ENCODE measurements at places on chromosomes 16 and 17.
A peak's percentile ranks its signal among the peaks of the same experiment; 100 is the strongest.

- no peak for DNase-seq
These were observed 82.4 kb downstream of the PLCG2 start for GRCh38 chr16:81861503-81861902.

DNA sequence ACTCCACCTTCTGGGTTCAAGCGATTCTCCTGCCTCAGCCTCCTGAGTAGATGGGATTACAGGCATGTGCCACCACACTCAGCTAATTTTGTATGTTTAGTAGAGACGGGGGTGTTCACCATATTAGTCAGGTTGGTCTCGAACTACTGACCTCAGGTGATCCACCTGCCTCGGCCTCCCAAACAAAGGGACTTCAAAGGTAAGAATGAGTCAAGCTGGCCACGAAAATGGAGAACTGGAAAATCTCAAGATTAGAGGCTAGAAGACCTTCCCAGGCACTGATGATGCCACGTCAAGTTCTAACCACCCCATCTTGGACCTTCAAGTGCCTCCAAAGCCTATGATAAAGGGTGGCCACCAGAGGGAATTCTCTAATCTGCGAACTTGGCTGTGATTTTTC lies 1.3 kb upstream of the CCL15 start:
- no peak for DNase-seq

DNA sequence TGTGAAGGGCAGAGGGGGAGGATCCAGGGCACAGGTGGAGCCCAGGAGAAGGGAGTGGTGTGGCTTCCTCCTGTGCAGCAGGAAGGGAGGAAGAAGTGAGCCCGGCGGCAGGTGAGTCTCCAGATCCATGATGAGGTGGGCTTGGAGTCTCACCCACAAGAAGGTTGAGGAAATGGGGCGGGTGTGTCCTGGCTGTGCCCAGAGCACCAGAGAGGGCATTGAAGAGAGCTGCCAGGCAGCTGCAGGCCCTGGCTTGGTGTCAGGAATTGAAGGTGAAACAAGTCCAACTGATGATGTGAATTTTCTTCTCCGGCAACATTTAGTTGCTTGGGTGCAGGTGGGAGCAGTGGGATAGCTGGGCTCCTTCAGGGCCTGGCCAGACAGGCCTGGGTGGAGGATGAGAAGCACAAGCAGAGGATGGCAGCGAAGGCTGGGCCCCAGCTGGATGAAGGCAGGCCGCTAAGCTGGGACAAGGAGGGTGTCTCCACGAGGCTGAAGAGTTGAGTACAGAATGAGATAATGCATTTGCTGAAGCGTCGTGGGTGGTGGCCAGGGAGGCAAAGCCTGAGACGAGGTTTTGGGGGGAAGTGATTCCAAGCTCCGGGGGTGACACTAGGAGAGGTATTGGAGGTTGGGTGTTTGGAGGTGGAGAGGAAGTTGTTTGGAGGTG lies 18.3 kb downstream of the NT5M start:
- DNase-seq = no peak

DNA sequence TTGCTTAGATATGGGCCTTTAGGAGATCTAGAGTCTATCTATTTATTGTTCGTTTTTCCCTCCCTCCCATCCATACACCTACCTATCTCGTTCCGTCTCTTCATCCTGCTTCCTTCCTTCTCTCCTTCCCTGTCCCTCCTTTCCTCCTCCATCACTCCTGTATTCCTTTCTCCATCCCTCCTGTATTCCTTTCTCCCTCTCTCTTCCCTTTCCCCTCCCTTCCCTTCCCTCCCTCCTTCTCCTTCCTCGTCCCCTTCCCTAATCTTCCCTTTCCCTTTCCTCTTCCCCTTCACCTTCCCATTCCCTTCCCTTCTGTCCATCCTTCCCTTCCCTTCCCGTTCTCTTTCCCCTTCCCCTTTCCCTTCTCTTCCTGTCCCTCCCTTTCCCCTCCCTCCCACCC lies 10.6 kb downstream of the GP2 start:
- no peak for DNase-seq

DNA sequence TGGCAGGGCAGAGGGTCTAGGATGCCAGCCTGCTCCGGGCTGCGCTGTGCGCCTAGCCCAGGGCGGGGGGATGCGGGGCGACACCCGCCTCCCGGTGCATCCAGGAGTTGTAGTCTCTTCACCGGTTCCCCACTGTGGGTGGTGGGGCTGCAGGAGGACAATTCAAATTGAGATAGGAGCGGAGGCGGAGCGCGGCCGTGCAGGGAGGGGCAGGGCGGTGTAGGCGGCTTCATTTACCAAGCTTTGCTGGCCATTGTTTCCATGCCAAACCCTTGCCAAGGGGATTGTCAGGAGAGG lies 2047.4 kb downstream of the TP53TG3F start:
- no peak for DNase-seq

DNA sequence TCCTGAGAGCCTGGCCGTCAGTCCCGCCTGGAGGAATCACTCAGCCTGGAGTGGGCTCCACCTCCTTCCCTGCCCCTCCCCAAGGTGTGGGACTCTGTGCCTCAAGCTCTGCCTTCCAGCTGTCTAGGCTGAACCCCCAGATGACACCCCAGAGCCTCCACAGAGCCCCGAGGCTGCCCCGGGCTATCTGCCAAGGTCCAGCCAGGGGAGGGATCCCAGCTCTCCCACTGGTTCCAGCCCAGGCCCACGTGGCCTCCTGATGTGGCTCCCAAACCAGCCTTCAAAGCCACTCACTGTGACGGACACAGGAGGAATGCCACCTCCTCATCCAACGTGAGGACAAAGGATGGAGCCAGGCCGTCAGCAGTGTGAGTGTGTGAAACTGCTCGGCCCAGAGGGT lies 45.6 kb upstream of the ENPP7 start:
- DNase-seq = no peak

- DNase-seq = peak; percentile 43
These were observed 30.1 kb downstream of the VPS35 start for GRCh38 chr16:46658925-46659324.

- no peak for DNase-seq
These were observed 268.0 kb upstream of the IRX3 start for GRCh38 chr16:54554581-54554980.

GRCh38 chr16:79970551-79971236 lies 370.2 kb upstream of the MAF start:
- DNase-seq = no peak

- peak; percentile 37 for DNase-seq
These were observed 593 bp upstream of the WDR45B start for GRCh38 chr17:82648742-82649331.

DNA sequence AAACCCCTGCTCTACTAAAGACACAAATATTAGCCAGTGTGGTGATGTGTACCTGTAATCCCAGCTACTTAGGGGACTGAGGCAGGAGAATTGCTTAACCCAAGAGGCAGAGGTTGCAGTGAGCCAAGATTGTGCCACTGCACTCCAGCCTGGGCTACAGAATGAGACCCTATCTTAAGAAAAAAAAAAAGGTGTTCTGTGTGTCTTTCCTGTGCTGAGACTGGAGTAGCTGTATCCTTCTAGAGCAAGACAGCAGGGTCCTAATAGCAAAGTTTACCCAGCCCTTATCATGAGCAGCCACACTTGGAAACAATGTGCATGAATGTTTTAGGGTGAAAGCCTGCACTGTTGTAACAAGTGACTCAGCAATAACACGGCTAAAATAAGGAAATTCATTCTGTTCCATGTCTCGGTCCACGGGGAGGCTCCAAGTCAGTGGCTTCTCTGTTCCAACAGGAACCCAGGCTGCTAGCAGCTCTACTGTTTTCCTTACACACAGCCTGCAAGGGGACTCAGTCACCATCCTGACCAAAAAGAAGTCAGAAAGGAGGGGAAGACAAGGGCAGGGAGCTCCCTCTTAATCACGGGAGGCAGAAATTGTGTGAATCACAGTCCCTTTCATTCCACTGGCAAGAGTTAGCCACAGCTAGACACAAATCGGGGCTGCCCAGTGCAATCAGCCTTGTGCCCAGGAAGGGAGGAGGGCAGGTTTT lies 7.1 kb upstream of the SLC5A11 start:
- DNase-seq = no peak

DNA sequence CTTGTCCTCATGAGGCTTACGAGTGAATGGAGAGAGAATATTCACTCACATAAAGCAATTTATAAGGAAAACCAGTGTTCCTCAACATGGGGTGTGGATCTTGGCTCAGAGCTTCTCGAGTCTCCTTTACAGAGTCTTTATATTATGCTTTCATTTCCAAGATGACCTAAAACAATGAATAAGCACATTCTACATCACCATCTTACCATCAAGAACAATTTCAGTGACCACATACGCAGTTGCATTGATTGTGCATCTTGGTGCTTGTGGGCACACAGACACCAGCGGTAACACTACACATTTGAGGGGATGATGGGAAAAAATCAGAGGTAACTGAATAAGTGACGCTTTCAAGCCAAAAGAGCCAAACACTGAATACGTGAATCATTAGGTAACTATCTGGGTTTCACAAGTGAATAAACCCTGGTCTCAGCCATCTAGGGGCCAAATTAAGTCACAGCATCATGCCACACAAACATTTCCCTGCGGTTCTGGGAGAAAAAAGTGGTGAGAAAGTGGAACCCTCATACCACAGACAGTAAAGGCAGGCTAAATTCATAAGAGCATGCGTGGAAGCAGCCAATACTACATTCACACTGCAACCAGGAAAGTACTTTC lies 9.4 kb downstream of the CWC25 start:
- no peak for DNase-seq

DNA sequence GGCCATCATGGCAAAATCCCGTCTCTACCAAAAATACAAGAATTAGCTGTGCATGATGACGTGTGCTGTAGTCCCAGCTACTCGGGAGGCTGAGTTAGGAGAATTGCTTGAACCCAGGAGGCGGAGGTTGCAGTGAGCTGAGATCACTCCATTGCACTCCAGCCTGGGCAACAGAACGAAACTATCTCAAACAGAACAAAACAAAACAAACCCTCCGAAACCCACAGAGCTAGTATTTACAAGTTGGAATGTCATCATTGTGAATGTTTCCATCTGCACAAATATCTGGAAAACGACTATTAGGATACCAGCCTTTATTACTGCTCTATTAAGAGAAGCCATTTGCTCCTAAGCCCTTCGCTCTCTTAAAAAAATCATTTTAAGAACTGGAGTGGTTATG lies 26.0 kb downstream of the SMARCE1 start:
- DNase-seq = no peak

DNA sequence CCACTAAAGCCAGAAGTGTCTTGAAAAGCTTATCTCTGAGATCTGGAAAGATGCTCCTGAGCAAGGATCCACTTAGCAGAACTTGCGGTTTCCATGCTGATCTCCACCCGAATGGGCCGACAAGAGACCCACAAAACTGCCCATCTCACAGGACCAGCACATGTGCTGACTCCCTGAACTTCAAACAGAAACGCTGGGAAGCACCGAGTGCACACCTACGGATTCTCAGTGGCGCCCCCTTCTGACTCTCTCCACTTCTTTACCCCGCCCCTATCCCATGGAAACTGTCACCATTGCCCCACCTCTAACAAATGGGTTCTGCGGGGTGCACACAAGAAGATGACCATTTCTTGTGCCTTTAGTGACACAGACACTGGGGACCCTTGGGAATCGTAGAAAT lies 21.4 kb downstream of the CDRT4 start:
- DNase-seq = no peak

DNA sequence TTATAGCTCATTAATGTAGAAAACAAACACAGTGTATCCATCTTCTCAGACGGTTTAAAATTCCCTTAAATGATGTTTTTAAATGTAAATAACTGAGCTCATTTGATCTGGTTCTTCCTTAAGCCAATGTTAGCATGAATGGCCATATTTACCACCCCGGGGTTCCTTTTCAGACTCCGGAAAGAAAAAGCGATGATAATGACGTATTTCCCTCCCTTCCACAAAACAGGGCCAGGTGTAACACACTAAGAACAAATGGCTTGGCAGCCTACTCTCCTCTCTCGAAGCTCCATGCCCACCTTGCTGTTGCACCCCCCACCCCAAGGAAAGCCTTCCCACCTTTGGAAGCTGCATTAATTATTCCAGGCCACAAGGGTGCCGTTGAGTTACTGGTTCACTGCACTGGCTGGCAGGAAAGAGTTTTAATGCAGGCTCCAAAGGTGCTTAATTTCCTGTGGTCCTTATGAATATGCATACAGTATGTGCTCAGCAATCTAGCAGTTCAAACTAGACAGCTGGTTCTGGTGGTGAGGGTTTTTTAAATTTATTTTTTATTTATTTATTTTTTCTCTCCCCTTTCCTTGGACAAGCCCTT lies 378.9 kb downstream of the WWOX start:
- DNase-seq = no peak

DNA sequence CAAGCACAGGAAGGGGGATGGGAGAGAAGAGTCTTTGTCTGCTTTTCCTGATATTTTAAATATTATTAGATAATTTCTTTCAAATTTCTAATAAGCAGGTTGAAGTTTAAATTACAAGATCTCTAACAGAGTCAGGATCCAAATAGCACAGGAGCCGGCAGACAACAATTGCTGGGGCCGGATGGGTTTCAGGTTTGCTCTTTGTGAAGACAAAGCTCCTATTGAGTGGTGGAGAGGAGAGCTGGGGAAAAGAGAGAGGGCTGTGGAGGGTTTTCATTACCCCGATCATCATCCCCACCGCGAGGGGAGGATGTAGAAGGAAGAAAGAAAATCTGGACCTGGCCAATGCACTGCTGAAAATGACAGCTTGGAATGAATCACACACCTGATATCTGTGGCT lies 197.3 kb downstream of the SOX9 start:
- no peak for DNase-seq

GRCh38 chr17:82748756-82749155 lies 3.1 kb upstream of the TBCD start:
- no peak for DNase-seq

- DNase-seq = no peak
These were observed 546.0 kb upstream of the PSMD7 start for GRCh38 chr16:73750639-73751038.

DNA sequence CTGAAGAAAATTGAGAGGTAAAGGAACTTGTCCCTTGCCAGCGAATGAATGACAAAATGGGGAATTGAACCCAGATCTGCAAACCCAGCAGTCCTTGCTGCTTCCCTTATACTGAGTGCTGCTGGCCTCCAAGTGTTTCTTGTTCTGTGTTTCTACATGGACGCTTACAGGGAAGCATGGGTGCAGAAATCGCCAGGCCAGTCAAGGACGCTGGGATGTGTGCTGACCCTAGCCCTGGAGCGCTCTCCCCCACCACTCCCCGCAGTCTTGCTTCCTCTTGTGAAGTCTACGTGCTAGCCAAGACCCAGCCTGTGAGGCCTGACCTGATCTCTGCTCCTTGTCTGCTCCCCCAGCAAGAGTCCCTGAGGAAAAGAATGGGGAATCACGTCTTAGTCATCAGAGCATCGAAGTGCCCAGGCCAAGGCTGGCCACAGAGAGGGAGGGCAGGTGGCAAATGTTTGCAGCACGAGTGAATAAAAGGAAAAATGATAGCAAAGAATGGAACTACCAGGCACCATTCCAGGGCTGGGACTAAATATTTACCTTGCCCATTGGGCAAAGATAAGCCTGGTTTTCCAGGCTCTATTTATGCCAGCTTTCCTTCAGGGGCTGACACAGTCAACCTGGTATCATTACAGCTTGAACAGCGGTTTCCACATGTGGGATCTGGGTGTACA lies 17.4 kb downstream of the CA4 start:
- no peak for DNase-seq

GRCh38 chr17:9239793-9240658 lies 218.7 kb downstream of the NTN1 start:
- DNase-seq = peak; percentile 69

- no peak for DNase-seq
These were observed 73.6 kb downstream of the SOCS1 start for GRCh38 chr16:11182411-11182810.

GRCh38 chr17:57856792-57857620 lies 7.2 kb upstream of the MRPS23 start:
- DNase-seq = no peak

Measured in naive B cell (primary cell).